Caki2 (cell line): ENCODE measurements at places on chromosomes 4 and X.

DNA sequence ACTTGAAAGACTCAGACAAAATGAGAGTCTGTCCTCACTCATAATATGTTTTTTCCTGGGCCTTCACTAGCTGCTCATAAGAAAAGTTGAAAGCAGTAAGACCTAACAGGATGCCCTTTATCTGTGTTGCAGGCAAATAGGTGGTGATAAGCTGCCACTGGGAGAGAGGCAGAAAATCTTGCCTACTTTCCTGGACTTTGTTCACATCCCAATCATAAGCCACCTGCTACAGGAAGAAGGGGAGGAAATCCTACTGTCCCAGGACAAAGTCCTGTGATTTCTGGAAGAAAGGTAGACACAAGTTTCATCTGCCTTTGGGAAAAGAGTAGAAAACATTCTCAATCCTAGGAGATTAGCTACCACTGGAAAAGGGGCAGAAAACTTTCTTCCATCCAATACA is 13.3 kb upstream of the SPANXN2 start:
- no peak for DNase-seq

GRCh38 chrX:105179644-105180043 is 40.9 kb downstream of the TEX13A start:
- no peak for DNase-seq

DNA sequence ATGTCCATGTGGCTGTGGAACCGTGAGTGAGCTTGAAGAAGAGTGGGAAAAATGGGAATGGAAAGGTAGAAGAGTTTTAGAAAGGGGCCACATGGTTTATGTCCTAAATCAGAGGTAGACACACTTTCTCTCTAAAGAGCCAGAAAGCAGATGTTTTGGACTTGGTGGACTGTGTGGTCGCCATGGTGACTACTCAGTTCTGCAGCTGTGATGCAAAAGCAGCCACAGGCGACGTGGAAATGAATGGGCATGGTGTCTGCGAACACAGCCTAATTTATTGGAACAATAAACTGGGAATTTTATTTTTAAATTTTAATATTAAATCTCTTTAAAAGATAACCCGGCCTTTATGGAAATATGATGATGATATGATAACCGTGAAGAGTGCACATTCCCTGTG is 386.0 kb upstream of the FAT1 start:
- DNase-seq, result no peak

GRCh38 chr4:35966566-35966965 is 277.7 kb downstream of the ARAP2 start:
- no peak for DNase-seq

- DNase-seq, result no peak
Observed at GRCh38 chr4:85886665-85887064, 411.7 kb downstream of the ARHGAP24 start.

DNA sequence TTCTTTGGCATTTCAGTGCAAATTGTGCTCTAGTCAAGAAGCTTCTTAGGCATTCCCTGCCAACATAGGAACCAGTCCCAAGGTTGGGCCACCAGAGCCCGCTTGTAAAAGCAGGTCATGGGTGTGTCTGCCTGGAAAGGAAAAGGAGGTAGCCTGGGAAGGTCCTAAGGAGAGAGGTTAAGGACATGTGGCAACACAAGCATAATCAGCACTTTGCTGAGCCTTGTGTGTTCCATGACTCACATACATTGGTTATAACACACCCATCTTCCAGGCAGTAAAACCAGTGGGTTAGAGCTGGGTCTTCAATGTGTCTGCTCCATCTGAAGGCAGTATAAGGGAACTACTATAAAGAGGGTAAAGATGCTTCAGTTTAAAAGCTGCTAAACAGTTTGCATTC is 165.0 kb downstream of the FHIP1A start:
- no peak for DNase-seq

DNA sequence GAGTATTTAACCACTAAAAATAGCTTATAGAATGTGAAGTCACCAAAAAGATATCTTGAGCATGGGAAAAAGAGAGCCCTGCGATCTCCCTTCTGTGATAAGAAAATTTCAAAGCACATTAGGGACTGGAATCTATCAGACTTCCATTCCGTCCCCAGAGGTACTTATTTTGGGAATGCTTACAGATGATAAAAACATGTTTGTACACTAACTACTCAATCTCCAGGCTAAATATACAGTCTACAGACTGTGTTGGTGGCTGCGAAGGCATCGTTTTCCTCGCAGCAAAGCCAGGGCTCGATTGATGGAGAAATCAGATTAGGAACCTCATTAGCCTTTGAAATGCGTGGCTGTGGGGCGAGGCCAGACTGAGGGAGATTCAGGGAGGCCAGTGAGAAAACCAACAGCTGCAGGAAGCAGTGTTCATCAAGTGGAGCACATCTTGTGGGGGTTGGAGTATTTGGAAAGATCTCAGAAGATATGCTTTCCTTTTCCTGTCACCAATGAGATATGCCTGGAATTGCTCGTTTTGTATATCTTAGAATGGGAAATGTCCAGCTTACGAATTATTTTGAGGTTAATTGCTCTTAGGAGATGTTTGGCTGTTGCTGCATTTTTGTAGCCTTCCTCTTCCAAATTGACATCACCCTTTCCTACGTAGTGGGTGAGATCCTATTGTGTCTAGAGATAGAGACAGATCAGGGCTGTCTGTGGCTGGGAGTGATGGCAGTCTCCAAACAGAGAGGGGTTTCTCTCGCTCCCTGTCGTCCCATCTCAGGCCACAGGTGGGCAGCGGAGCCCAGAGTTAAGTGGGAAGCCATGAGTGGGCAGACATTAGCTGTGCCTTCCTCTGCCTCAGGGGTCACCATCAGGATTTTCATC is 224.9 kb upstream of the FAT1 start:
- DNase-seq, result no peak

DNA sequence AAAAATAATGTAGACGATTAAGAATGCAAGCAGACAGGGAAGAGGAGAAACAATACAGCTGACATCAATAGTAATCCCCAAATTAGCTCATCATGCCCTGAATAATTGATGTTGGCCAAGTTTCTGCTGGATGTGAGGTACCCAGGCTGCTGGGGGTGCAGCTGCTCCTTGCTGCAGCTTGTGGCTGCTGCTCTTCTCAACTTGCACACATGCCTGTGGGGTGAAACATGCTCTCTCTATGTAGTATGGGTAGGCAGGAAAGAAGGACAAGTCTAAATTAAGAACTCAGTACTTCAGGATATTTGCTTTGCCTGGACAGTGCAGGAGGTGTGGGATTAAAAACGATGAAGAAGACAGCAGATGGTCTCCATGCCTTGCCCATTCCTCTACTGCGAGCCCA is 16.7 kb downstream of the EDA2R start:
- DNase-seq, result no peak

DNA sequence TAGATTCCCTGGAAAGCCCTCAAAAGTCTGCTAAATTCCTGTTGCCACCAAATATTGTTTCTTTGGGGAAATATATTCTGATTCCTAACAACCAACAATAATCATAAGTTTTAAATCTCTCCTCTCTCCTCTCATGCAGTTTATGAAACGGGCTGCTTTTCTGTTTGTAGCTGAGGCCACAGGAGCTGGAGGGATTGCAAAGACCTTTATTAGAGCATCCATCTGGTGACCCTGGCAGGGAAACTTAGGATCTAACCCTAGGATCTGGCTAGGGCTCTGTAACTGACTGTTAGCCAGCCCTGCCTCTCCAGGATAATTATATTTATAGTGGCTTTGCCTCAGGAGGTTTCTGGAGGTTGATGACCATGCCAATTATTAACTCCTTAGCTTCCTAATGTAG is 56.9 kb downstream of the SMAD1 start:
- DNase-seq, result no peak

DNA sequence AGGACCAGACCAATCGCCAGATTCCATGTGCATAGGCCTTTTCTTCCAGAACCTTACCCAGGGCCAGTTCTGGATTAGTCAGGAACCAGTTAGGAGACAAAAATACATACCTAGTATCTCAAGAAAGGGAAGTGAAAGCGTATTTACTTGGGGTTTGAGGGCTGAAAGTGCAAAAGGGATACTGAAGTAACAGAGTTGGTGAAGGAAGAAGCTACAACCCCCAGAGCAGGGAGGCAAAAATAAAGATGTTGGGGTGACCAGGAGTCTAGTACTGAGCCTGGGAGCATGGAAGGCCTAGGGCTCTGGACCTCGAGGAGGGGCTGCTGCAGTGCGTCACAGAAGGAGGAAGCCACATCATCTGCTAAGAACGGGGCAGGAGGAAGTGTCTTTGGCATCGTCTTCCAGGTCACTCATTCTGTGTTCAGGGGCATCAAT is 38.3 kb downstream of the TKTL1 start:
- DNase-seq, result no peak

- no peak for DNase-seq
Observed at GRCh38 chr4:100790836-100791615, 273.2 kb upstream of the EMCN start.

DNA sequence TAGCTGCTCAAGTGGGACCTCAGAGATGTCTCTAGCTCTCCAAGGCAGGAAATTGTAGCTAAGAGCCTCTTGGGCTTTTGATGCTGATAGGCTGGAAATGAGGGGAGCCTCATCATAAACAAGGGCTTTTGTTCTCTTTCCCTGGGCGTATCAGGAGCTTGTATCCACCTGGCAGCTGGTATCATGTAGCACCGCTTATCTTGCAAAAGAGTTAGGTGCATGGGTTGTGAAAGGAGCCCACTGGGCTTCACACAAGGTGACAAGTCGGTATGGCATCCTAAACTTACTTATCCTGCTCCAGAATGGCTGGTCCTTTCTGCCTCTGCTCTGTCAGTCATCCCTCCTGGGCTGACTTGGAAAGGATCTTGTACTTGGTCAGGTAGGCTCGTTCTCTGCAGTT is 565.8 kb downstream of the GRXCR1 start:
- DNase-seq, result no peak

GRCh38 chrX:67684136-67684535 is 140.3 kb downstream of the AR start:
- no peak for DNase-seq

- no peak for DNase-seq
Observed at GRCh38 chr4:77671051-77671450, 65.4 kb downstream of the CXCL13 start.

DNA sequence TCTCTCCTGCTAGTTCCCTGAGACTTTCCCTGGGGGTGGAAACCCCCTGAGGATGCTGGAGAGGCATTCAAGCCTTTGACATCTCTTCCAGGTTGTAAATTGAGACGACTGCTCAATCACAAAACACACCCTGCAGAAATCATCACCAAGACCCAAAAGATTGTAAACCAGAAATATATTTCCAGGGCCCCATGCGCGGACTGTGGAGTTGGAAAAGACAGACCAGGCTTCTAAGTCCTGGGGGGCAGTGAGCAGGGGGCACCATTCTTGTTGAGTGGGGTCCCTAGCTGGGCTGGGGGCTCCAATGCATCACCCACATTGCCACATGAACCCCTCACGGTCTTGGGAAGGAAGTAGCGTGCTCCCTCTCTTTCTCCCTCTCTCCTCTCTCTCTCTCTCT is 87.9 kb upstream of the C4orf50 start:
- no peak for DNase-seq

DNA sequence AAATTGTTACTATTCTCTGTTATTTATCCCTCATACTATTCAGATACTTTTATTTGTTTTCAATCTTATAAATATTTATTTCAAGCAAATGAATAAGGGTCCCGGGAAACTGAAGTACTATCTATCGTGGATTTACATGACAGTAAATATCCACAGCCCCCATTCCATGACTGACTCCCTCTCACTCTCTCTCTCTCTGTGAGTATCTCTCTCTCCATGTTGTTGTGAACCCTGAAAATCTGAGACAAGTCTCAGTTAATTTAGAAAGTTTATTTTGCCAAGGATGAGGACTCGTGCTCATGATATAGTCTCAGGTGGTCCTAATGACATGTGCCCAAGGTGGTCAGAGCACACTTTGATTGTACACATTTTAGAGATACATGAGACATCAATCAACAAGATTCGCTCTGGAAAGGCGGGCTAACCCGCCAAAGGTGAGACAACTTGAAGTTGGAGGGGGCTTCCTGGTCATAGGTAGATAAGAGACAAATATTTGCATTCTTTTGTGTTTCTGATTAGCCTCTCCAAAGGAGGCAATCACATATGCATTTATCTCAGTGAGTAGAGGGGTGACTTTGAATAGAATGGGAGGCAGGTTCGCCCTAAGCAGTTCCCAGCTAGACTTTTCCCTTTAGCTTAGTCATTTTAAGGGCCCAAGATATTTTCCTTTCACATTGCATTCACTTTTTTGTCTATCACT is 986.4 kb downstream of the NLGN4X start:
- DNase-seq, result no peak
